ENCODE measurements at places on chromosomes 6 and 20.

GRCh38 chr20:37914672-37915433 is 11.9 kb downstream of the VSTM2L start:
- no peak for DNase-seq

DNA sequence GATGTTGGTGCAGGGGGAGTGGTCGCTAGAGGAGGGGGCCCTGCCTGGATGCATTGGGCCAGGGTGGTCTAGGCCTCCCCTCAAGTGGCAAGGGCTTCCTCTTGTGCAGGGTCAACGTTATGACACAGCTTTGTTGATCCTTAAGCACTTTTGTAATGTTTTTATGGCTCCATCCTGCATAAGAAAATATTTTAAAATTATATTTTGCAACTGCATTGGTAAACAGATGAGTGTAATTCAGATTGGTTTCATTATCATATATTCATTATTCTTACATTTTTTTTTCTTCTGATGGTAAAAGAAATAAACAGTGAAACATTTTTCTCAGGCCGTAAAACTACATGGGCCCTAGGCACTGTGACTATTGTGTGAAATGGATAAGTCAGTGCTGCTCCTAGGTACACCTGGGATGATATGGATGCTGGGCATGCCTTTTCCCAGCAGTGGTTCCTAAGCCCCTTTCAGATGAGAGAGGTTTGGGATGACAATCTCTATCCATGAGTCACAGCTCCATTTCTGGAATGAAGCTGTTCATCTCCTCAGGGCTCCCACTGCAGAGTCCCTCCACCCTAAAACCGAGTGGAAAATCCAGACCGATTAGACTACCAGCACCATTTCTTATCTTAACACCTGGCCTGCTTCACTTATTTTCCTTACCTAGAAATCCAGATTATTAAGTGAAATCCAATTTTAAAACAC is 5.8 kb upstream of the SIM1 start:
- no peak for DNase-seq

DNA sequence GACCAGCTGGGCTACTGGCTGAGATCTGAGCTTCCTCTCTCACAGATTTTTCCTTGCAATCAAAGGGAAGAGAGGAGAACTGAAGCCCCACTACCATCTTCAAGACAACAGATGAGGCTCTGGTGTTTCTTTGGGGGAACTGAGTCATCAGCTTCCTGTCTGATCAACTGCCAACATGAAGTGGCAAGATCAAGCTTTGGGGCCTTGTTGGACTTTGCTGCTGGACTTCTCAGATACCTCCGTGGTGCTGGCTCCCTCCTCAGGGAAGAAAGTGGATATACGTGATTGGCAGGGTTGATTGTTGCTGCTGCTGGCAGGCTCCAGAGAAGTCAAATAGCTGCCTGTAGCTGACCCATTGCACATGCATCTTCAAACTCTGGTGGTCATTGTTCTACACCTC is 3.6 kb upstream of the TOX2 start:
- DNase-seq = no peak

DNA sequence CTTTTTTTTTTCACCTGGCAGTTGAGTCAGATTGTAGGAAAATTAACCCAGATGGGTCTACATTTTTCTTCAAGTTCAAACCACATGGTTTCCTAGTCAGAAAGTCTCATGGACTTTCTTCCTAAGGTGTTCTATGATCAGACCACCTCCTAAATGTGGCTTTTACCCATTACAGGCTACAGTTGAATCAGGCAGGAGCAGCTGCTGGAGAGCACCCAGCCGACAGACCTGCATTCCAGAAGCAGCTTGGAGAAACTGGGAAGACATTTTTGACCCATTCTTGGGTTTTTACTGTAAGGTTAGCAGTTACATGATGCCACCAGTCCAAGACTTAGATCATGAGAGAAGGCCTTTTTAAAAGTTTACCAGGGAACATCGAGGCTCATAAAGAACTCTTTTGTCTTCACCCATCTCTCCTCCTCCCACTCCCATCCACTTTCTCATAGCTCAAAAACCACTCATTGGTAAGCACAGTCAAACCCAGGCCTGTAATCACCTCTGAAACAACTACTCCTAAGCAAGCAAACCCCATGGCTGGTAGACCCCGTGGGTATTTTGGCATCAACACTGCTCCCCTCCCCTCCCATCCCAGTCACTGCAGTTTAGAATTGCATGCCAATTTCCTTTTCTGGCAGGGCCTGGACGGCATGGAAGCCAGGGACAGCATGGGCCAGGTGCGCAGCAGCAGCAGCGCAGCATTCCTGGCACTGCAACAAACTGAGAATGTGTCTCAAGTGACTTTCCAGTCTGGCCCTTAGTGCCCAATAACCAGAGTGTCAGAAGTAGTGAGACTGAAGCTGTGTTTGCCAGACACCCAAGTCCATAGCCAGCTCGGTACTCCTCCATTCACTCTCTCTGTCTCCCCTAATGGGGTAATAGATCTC is 113.7 kb downstream of the CLIC5 start:
- no peak for DNase-seq

Data from T-cell (primary cell).